CD4-positive, alpha-beta T cell treated with Interleukin-21 for 1 hour (primary cell): ENCODE measurements at places on chromosomes 2 and 18.

DNA sequence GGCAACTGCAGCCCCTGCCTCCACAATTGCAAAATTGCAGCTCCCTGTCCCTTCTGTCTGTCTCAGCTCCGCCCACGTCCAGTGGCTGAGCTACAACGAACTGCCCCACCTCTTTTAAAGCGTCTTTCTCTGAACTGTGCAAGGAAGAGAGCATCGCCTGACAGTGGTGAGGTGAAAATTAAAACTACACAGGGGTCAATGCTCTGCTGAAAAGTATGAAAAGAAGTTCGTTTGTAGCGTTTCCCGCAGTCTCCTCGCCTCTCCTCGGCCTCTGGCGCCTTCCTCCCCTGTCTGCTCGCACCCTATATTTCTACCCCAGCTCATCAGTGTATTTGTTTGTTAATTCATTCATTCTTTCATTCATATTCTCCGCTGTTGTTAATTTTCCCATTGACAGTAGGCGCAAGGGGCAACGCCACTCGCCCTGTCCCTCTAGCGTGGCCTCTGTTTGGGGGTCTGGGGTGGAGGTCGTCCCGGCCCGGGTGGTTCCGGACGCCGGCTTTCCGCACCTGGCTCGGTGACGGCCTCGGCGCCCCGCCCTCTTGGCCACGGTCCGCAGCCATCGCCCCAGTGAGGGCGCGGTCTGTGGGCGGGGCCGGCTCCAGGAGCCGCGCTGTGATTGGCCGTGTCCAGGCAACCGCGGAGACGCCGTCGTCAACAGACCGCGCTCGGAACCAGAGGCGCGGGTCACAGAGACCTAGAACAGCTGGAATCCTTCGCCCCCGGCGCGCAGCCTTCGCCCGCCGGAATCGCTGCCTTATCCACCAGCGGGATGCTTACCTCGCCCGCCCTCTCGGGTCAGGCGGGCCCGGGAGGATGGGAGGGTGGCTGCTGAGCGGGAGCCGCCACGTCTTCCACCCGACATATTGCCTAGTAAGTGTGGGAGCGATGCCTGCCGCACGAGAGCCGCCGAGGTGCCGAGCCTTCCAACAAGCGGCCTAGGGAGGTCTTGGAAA, at the start of gene VWA3B:
VWA3B (plus strand) TSS at position 677 of the 956 bp plus-strand sequence. CDS start 5,926 bp downstream, outside the sequence.
- peak; percentile 24 for DNase-seq

GRCh38 chr2:44628297-44628696, 266.6 kb downstream of the CAMKMT start:
- no peak for DNase-seq

GRCh38 chr2:66813976-66814375, 379.1 kb downstream of the MEIS1 start:
- no peak for DNase-seq

- DNase-seq, result peak; percentile 41
Observed at GRCh38 chr2:111534910-111535352, 349.1 kb downstream of the ANAPC1 start.

DNA sequence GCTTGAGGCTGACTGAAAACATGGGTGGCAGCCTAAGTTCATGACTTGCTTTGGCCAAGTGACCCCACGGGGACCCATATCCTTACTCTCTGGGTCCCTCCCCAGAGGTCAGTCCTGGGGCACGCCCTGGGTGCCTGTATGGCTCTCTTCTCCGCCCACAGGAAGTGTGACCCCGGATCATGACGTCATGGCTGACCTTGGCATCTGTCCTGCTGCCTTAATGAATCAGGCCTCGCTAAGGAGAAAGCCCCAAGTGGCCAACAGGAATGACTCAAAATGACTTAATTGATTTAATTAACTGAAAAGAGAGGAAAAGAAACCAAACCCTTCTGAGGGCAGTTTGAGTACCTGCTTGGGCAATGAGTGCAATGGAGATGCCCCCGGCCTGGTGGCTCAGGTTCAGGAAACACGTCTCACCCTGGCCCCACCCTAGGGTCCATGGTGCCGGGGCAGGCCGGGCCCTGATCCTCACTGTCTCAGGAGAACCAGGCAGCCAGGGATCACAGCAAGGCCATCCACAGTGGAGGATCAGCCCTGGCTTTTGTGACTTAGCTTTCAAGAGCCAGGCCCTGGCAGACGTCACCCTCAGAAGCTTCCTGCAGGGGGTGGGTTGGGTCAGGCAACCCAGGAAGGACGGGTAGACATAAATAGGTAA, 112.0 kb downstream of the CYP26B1 start:
- no peak for DNase-seq

GRCh38 chr2:72204156-72204785, 56.6 kb upstream of the CYP26B1 start:
- DNase-seq, result no peak

DNA sequence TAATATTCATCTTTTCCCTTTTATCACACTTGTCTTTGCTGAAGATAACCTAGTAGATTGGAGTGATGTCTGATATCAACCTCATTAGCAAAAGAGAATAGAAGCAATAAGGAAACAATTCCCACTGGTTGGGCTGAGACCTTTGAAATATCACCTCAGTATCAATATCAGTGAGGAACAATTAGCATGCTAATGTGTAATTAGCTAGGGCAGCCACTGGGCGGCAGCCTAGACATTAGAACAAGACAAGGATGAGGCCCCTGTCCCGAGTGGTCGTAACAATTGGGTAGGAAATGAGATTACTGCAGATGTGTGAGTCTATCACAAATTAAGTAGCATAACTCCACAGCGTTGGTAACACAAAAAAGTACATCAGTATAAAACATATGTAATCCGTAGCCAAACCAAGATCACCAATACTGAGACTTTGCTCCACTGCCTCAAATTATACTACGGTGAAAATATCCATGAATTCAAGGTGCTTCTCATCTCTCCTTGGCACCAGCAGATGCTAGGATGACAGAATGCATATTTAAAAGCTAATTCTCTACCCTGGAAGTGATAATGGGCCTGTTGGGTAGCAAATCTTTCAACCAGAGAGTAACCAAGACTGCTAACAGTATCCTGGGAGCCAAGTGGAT, 99.1 kb downstream of the ALPK2 start:
- DNase-seq, result peak; percentile 75

GRCh38 chr2:162103443-162104009, 29.5 kb upstream of the DPP4 start:
- DNase-seq, result no peak

- no peak for DNase-seq
Observed at GRCh38 chr2:182031956-182032355, 46.3 kb downstream of the PPP1R1C start.

DNA sequence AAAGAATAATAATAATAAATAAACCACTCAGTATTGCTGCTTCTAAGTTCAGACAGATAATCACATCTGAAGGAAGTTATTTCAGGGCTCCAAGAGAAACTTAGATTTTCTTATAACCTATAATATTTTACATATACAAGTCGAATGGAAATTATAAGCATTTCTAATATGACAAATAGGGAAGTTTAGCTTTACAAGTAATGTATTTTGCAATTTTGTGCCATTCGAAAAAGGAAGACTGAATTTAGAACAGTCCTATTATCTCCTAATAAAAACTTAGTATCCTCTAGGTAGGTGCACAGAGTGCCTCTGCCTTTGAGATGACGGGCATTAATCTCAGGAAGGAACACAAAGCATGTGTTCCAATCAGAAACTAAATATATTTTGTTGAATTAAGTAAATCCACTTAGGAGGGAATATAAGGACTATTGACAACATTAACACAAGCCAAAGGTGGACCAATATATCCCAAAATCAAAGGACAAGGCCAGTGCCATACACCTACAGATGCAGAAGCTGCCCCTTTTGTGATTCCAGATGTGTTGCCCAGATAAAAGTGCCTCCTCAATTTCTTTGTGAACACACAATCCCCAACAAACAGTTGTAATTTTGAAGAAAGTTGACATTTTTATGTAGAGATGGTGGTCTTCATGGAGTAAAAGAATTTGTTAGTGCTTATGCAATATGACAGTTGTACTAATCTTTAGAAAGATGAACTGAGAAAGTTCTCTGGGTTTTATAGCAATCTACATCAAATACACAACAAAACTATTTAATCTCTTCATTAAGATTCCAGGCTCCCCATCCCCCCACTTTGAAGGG, 36.6 kb downstream of the PTCD3 start:
- DNase-seq, result no peak

DNA sequence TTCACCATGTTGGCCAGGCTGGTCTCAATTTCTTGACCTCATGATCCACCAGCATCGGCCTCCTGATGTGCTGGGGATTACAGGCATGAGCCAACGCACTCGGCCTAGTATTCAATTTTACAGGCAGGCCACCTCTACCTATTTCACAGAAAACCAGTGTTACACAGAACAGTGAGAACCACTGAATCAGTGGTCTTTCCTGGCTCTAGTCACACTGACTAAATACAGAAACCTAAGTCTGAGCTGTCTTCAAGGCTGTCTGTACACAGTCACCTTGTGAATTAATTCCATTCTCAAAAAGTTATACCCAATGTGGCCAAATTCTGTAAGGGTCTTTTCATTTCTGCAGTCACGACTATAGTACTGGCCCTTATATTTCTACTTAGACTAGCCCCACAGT, 3.5 kb downstream of the RNF149 start:
- DNase-seq, result no peak
